ENCODE measurements at places on chromosomes 6 and 20.
A peak's percentile ranks its signal among the peaks of the same experiment; 100 is the strongest.

DNA sequence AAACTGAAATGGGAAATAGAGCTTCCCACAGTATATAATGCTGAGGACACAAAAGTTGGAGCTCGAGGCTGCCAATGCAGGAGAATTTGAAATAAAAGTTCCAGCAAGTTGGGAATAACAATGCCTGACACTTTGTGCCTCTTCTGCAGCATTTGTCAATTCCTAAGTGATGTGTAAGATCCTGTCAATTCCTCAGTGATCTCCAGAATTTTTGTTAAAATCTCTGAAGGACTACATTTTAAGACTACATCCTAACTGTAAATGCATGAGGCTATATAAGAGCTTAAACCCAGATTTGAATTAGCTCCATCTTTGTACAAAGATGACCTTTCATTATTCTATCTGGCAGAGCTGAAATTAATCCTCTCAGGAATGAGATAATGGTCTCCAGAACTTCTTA is 208.2 kb downstream of the COL12A1 start:
- no peak for DNase-seq

- DNase-seq = no peak
These were observed 806.6 kb downstream of the C6orf118 start for GRCh38 chr6:164502833-164503232.

DNA sequence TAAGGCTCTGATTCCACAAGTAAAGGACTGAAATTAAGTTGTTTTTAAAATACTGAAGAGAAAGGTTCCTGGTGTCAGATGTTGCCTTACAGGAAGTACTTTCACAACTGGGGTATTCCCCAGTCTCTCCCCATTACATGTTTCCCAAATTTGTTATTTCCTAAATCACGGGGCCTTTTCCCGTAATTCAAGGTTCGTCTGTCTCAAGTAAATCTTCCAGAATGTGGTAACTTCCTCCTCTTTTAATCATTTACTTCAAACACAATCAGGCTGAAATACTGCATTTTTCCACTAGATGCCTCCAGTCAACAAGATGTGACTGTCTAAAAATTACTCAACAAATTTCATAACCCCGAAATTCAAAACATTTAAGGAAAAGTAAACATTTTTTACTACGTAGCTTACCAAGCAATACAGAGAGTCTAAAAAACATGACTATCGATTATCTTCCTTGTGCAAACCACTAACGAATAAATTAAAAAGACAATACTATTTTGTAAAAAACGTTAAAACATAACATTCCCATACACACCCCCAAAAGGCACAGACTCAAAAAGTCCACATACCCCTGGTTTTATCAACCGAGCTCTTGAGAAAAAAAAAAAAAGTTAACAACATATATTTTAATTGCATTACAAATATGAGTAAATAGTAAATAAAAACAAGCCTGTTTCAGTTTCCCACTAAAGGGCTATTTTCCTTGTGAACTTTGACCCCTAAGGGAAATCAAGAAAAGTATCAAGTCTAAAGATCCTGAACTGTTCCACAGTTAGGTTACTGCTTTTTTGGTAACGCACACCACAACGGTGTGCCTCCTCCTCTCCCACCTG is 1.7 kb downstream of the SOD2 start:
- peak; percentile 75 for DNase-seq

DNA sequence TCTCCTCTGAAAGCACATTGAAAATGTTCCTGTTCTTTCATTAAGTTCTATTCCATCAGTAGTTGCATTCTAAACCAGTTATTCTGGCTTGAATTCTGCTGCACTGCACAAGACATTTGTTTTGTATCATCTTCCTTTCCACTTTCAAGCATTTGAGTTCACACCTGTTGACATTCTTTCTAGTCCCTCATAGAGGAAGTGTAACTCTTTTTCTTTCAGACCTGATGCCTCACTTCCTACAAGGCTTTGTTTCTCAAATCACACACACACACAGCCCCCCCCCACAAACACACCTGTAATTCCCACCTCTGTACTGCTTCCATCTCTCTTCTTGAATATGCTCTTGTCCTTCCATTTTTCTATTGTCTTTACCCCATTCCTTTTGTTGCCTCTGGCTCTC is 50.9 kb downstream of the CCN2 start:
- no peak for DNase-seq

DNA sequence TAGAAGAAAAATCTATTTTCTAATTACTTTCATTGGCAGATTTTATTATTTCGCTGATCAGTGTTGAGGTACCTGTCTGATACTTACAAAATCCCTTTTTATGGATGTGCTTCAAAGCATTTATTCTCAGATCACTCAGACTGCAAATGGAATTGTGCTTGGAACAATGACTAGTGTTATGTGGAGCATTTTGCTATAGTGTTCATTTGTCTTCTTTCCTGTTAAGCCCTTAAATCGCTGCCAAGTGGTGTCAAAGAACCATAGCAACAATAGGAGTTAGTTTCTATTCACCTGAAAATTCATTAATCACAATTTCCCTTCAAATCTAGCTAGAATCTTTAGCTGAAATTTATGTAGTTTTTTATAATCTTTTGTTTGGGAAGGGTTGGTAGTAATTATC is 29.8 kb downstream of the SMPDL3A start:
- DNase-seq = no peak
